Umbilical cord (tissue), 2 donors: ENCODE measurements at places on chromosomes 7 and 10.
A peak's percentile ranks its signal among the peaks of the same experiment; 100 is the strongest.

DNA sequence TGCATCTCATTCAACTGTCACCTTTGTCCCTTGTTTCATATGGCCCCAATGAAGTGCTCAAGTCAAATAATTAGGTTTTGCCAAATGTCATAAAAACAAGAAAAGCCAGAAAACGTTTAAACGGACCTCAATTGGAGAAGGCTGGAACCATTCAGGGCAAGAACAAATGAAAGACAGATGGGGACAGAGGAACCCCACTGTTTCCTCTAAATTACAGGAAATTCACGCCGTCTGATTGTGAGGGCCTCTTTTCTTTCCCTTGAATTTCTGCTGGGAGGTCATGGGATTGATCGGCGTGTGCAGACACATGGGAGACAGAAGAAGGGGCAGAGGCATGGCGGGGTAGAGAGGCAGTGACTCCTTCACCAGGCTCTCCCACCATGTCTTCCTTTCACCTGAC lies 656.4 kb downstream of the KCNMA1 start:
- DNase-seq = no peak

DNA sequence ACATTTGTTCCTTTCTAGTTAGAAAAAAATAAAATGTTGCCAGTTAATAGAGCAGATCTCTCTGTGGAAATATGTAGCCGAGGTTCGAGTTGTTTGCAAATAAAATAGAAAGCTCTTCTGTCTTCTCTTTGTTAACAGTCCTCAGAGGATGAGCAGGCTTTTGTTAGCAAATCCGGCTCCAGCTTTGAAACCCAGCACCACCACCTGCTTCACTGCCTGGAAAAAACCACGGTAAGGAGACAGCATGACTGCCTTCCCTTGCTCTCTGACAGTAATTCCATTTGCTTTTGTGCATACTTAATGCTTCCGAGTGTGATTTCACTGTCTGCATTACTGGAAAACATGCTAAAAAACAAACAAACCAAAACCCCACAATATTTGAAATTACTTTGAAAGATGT lies 115.6 kb downstream of the TSPAN12 start:
- no peak for DNase-seq

DNA sequence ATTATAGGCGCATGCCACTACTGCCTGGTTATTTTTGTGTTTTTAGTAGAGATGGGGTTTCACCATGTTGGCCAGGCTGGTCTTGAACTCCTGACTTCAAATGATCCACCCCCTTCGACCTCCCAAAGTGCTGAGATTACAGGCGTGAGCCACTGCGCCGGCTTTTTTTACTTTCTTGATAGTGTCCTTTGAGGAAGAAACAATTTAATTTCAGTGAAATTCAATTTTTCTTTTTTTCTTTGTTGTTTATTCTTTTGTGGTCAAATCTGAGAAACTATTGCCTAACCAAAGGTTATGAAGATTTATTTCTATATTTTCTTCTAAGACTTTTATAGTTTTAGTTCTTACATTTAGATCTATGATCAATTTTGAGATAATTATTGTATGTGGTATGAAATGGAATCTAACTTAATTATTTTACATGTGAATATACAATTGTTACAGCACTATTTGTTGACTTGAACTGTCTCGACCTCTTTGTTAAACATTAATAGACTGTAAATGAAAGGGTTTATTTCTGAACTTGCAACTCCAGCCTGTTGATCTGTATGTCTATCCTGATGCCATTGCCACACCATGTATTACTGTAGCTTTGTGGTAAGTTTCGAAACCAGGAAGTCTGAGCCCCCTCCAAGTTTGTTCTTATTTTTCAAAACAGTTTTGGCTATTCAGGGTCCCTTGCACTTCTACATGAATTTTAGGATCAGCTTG lies 19.8 kb upstream of the RASSF4 start:
- no peak for DNase-seq

- DNase-seq = peak; percentile 70
Observed at GRCh38 chr10:98446661-98447221, at the start of gene HPS1. TSS of gene HPS1 (minus strand) at chr10:98446935. CDS start at chr10:98443240, 3,695 bp downstream.

GRCh38 chr7:77222065-77222464 lies 22.4 kb upstream of the FGL2 start:
- no peak for DNase-seq

- DNase-seq = peak; percentile 43
Observed at GRCh38 chr10:26931223-26931622, 70.5 kb upstream of the ABI1 start.

GRCh38 chr10:11608159-11609013 lies 3.1 kb downstream of the USP6NL start:
- no peak for DNase-seq
